ENCODE measurements at places on chromosomes 7 and 10.

- DNase-seq: no peak
Measured at GRCh38 chr10:119209035-119209735, 1.8 kb downstream of the GRK5 start.

DNA sequence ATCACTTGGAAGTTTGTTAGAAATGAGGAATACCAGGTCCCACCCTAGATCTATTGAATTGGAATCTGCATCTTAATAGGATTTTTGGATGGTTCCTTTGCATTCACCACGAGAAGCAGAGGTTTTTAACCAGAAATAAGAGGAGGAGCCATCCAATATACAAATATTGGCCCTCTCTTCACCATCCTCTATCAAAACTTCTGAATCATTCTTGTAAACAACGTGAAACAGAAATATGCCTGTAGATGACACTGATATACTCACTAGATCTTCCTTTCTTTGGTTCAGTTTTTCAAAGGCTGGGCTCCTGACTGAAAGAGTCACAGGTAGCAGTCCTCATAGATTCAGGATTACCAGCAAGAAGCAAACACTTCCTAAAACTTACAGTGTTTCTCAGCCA lies 39.5 kb downstream of the ZNF365 start:
- DNase-seq: no peak

DNA sequence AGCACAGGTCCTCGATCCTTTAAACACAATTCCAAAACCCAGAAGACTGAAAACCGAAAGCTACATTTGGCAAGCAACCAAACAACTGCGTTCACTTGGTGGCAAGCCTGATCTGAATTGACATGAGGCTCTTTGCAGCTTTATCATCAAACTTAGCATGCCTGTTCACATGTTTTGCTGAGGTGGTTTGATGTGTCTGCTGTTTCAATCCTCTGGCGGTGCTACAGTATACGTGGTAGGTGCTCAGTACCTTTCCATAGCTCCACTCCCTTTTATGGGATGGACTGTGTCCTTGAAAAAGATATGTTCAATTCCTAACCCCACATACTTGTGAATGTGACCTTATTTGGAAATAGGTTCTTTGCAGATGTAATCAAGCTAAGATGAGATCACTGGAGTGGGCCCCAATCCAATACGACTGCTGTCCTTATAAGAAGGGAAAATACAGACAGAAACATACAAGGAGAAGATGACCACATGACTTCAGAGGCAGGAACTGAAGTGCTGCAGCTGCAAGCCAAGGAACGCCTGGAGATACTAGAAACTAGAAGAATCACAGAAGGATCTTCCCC lies 33.4 kb downstream of the CCDC6 start:
- peak; percentile 84 for DNase-seq

DNA sequence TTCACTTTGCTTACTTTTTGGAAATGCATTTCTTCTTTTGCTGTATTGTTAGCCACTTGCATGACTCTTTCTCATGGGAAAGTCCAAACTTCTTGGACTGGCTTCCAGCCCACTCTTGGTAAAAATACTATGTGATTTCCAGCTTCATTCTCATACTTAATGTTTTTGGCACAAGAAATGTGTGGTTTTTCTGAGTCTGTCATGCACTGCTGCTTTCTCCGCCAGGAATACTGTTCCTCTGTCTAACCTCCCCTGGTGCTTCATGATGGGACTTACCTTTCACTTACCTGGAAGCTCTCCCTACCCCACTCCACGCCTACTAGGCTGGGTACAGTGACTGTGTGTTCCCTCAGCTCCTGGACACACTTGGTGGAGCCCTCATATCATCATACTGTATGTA lies 18.7 kb downstream of the MGAM2 start:
- DNase-seq: no peak

DNA sequence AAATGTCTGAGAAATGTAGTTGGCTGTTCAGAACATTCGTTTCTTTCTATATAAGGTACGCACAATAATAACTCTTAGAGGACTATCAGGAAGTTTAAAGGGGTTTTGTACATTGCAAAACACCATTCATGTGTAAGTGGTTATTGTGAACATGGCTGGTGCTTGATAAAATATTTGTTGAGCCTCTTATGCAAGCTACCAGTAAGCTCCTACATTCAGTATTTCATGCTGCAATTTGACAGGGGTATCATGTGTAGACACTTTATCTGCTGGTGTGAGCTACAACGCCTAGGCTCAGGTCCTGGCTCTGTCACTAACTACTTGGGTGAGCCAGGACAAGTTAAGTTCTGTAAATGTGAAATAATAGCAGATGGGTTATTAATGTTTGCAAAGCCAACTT lies 75.5 kb downstream of the MAP3K8 start:
- DNase-seq: no peak

DNA sequence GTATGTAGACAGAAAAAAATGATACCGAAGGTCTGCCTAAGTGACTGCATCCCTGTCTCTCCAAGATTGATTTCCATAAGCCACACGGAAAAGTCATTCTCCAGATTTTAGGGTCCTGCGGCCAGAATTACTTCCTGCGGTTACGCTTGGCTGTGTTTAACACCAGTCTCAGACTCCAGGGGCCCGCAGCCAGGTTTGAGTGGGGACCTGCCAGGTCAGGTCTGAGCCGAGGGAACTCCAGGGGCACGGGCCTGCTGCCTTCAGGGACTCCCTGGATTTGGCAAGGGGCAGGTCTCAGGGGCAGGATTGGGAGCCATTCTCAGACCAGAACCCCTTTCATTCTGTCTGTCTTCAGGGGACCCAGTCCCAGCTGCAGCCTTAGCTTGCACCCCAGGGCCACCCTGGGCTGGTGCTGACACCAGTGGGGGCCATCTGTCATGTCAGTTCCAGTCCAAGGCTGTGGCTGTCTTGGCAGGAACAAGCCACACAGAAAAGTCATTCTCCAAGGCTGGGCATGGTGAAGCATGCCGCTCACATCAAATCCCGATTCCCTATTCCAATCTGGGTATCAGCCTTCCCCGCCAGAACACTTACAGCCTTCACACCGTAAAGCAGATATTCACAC lies 39.0 kb downstream of the TMEM120A start:
- no peak for DNase-seq

- DNase-seq: no peak
Measured at GRCh38 chr7:26006426-26006825, 145.6 kb upstream of the NFE2L3 start.

- DNase-seq: no peak
Measured at GRCh38 chr7:90933984-90934383, 330.2 kb upstream of the FZD1 start.

GRCh38 chr7:82760074-82760473 lies 316.5 kb upstream of the CACNA2D1 start:
- DNase-seq: no peak

GRCh38 chr10:110460111-110460809 lies 37.4 kb upstream of the DUSP5 start:
- peak; percentile 60 for DNase-seq

DNA sequence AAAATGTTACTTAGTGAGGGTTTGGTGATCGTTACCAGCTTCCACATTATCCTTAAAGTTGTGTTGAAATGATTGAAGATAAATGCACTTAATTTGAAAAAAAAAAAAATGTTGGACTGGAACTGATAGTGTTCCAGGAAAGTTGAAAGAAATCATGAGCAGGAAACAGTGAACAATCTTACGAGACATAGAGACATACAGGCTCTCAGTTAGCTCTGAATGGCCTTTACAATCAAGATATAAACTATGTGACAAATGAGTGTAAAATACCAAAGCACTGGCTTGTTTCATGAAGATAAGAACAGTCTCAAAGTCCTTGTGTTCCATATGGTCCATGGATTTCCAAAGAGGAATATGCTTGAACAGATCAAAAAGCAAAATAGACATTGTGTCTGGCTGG lies 430.1 kb upstream of the ETV1 start:
- no peak for DNase-seq

GRCh38 chr7:101740981-101741725 lies 76.3 kb upstream of the CUX1 start:
- no peak for DNase-seq

GRCh38 chr10:68154211-68154497 lies 44.9 kb downstream of the MYPN start:
- no peak for DNase-seq

GRCh38 chr7:134654104-134654775 lies 7.6 kb downstream of the BPGM start:
- DNase-seq: no peak

- DNase-seq: no peak
Measured at GRCh38 chr10:3402187-3402751, 229.7 kb upstream of the PITRM1 start.

GRCh38 chr10:49187950-49188761 lies at the start of gene TMEM273:
TSS of gene TMEM273 (minus strand) at chr10:49188391. CDS start at chr10:49188336, 55 bp downstream.
- no peak for DNase-seq

DNA sequence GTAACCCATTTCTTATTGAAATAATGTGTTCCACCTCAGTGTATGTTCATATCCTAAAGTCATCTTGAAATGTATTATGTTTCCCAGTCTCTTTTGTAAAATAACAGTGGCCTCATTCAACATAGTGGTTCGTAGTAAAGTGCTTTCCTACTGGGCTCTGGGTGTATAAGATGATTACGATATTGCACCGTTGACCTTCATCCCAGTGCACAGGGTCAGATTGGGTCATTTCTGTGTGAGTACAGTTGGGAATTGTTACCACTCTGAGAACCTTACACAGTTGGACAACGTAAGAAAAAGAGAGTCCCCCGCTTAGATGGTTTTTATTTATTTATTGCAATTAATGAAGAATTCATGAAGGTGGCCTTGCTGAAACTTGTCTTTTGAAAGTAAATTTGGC lies 135.6 kb downstream of the CHN2 start:
- no peak for DNase-seq

DNA sequence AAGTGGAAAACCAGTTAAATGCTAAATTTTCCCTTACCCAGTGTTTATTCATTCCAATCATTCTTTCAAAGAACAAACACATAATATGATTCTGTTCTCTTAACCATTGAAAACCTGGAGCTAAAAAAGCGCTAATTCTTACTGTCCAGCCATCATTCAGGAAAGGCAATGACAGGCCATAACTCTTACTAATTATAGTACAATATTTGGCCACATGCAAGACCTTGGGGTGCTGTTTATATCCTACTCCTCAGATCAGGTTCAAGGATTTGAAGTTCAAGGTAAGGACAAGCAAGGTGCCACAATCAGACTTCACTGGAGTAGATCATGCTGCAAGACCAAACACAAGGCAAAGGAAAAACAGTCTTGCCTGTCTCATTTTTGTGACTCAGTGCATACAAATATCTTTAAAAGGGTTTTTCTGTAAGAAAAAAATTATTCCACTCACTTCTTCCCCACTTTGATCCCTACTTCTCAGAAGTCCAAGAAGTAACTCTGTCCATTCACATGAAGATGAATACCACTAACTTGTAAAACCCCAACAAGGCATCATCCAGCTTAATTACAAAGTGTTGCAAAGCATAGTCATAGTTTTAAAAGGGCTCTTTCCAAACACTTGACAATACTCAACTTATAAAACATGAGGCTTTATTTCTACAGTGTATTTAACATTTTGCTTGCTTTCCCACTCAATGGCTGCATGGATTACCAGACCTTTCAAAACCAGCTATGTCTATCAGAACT lies 153.0 kb downstream of the DOCK4 start:
- DNase-seq: no peak
